Mesothelial cell of epicardium (in vitro differentiated cells): ENCODE measurements at places on chromosomes 1 and 21.

- H3K27ac ChIP-seq, result no peak overlapping the region
- DNase-seq, result no peak
- H3K4me1 ChIP-seq, result no peaks in the 10 kb centered on the region
- peaks cover 30% of the 10 kb centered on the region for H3K36me3 ChIP-seq
- no peak overlapping the region for H3K4me3 ChIP-seq
- no peaks in the 10 kb centered on the region for H3K27me3 ChIP-seq
Observed at GRCh38 chr1:17039522-17039921, 14.3 kb downstream of the SDHB start.

- H3K4me1 ChIP-seq, result no peaks in the 10 kb centered on the region
- H3K27ac ChIP-seq, result no peak overlapping the region
- H3K36me3 ChIP-seq, result no peaks in the 10 kb centered on the region
- no peak for DNase-seq
- peaks cover 28% of the 10 kb centered on the region for H3K27me3 ChIP-seq
Observed at GRCh38 chr1:160608514-160608913, 29.2 kb upstream of the CD84 start.

DNA sequence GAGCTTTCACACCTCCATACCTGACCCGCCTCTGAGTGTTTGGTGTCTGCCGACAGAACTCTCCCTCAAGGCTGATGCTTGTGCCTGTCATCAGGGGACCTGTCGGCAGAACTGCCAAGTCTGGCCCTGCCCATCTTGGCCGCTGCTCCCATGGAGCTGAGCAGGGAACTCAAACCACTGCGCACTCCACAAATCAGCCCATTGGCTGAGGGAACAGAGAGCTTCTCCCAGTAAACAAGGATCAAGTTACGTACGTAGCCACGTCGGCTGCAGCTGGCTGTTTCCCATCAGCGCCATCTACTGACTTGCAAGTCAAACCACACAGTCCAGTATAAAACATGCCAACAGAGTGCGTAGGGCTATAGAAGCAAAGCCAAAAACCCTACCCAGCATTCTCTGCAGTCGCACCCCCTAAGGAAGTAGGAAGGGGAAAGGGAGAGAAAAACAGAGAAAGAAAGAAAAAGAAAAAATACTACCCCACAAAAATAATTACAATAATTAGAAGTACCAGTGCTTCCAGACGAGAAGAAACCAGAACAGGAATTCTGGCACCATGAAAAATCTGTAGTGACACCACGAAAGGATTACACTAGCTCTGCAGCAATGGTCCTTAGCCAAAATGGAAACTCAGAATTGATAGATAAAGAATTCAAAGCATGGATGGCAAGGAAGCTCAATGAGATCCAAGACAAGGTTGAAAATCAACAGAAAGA, 13.1 kb downstream of the KRTAP13-1 start:
- no peaks in the 10 kb centered on the region for H3K36me3 ChIP-seq
- H3K27me3 ChIP-seq, result peaks cover 12% of the 10 kb centered on the region
- no peaks in the 10 kb centered on the region for H3K4me1 ChIP-seq
- H3K27ac ChIP-seq, result no peak overlapping the region
- peak overlapping the region; percentile 60 for H3K4me3 ChIP-seq

GRCh38 chr1:182238421-182238820, 153.2 kb downstream of the GLUL start:
- H3K27me3 ChIP-seq, result peaks cover 16% of the 10 kb centered on the region
- H3K4me1 ChIP-seq, result peaks cover 8% of the 10 kb centered on the region
- H3K4me3 ChIP-seq, result no peak overlapping the region
- no peak overlapping the region for H3K27ac ChIP-seq

DNA sequence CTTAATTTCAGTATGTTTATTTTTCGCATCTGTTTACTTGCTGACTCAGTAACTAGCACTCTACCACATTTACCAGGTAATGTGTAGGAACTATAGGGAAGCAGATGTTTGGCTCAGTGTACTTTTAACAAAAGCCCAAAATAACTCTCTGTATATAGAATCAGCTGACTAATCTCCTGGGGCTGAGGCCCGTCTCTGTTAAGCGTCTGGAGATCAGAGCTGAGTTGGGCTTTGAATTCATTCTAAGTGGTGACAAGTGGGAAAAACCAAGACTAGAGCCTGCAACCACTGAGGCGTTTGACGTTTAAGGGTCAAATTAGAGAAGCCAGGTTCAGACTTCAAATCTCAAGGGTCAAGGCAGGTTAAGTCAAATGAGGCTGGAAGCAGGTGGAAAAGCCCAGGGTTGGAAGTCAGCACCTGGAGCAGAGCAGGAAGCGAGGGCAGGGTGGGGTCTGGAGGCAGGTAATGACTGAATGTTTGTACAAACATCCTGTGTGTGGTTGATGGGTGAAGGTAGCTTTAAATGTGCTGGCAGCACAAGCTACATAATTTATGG, 56.8 kb upstream of the LYST start:
- no peaks in the 10 kb centered on the region for H3K27me3 ChIP-seq
- no peak for DNase-seq
- no peak overlapping the region for H3K4me3 ChIP-seq
- H3K4me1 ChIP-seq, result peaks cover 39% of the 10 kb centered on the region
- H3K27ac ChIP-seq, result no peak overlapping the region

GRCh38 chr21:34914239-34914638, 134.9 kb downstream of the RUNX1 start:
- DNase-seq, result no peak
- no peaks in the 10 kb centered on the region for H3K36me3 ChIP-seq
- peaks cover 3% of the 10 kb centered on the region for H3K27me3 ChIP-seq
- no peak overlapping the region for H3K27ac ChIP-seq

DNA sequence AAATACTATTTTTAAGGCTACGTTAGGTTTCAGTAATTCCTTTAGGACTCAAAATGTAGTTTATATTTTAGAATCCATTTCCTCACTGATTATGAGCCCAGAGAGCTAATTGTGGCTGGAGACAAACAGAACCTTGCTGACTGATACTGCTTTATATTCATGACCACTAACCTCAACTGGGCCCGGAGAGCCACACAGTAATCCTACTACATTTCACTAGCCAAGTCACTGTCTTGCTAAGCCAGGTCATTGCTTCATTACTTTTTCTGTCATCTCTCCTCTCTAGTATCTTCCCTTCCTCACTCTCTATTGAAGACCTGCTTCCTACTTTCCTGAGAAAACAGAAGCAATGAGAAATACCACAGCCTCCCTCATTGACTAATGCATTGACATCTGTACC, 24.7 kb downstream of the IL23R start:
- no peaks in the 10 kb centered on the region for H3K27me3 ChIP-seq
- no peaks in the 10 kb centered on the region for H3K4me1 ChIP-seq
- no peak overlapping the region for H3K4me3 ChIP-seq
- no peak overlapping the region for H3K27ac ChIP-seq
- H3K36me3 ChIP-seq, result no peaks in the 10 kb centered on the region

DNA sequence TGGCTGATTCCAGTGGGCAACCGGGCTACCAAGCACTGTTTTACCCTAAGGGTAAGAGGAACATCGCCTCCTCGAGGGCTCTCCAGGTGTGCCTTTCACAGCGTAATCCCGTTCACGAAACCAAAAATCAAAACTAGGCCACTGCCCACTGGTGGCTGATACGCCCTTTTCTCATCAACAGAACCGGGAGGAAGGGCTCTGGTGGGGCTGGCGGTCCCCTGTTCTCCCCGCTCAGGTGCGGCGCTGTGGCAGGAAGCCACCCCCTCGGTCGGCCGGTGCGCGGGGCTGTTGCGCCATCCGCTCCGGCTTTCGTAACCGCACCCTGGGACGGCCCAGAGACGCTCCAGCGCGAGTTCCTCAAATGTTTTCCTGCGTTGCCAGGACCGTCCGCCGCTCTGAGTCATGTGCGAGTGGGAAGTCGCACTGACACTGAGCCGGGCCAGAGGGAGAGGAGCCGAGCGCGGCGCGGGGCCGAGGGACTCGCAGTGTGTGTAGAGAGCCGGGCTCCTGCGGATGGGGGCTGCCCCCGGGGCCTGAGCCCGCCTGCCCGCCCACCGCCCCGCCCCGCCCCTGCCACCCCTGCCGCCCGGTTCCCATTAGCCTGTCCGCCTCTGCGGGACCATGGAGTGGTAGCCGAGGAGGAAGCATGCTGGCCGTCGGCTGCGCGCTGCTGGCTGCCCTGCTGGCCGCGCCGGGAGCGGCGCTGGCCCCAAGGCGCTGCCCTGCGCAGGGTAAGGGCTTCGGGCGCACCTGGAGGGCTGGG, at the start of gene IL6R:
Gene IL6R (plus strand): TSS at position 360 of the 763 bp plus-strand sequence. CDS start 287 bp downstream, at position 647.
- DNase-seq, result peak; percentile 79
- H3K36me3 ChIP-seq, result no peaks in the 10 kb centered on the region
- H3K27ac ChIP-seq, result no peak within 1 kb of the TSS
- peak within 1 kb of the TSS; percentile 64 for H3K4me3 ChIP-seq

DNA sequence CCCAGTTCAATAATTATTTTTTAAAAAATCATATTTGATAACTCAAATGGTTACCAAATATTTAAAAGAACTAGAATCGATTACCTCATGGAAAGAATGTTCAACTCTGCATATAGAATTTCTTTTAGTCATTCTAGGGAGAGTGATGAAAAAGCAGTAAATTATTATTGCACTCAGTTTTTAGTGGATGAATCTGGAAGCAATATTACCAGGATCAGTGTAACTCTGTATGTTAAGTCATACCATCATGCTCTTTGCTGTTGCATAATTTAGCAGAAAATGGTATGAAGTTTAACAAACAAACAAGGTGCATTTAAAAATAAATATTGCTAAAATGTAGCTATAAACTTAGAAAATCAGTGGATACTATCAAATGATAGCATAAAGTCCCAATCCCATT, 46.1 kb upstream of the ARHGAP29 start:
- H3K27ac ChIP-seq, result no peak overlapping the region
- DNase-seq, result no peak
- H3K4me1 ChIP-seq, result peaks cover 24% of the 10 kb centered on the region

- H3K27ac ChIP-seq, result no peak overlapping the region
- H3K4me1 ChIP-seq, result peaks cover 37% of the 10 kb centered on the region
- DNase-seq, result no peak
- peaks cover 9% of the 10 kb centered on the region for H3K36me3 ChIP-seq
- no peak overlapping the region for H3K4me3 ChIP-seq
Observed at GRCh38 chr1:159779403-159779851, 1.3 kb upstream of the DUSP23 start.

GRCh38 chr1:118081387-118081786, 103.6 kb downstream of the SPAG17 start:
- H3K36me3 ChIP-seq, result no peaks in the 10 kb centered on the region
- DNase-seq, result no peak
- no peak overlapping the region for H3K4me3 ChIP-seq
- peak overlapping the region; percentile 49 for H3K27ac ChIP-seq

DNA sequence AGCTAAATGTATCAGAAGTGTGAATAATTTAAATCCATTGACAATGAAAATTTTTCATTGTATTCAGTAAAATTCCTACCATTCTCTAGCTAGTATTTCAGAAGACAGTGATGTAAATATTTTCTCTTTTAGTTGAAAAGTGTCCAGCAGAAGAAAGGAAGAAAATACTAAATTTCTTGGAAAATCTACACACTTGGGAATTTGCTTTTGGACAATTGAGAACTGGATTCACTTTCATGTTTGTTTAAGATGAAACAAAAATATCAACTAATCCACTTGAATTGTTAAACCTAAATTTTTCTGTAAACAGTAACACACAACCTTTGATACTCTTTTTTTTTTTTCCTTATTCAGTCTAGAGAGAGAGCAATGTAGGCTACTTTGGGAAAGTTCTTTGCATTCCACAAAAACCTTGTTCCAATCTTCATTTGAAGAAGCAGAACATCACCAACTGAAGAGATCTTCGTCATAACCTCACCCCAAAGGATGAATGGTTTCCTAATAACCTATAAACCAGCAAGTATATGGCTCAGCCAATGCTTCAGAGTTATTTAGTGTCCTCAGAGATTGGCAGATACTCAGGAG, 155.1 kb upstream of the GORAB start:
- no peaks in the 10 kb centered on the region for H3K4me1 ChIP-seq
- no peak overlapping the region for H3K4me3 ChIP-seq
- no peaks in the 10 kb centered on the region for H3K27me3 ChIP-seq
- no peaks in the 10 kb centered on the region for H3K36me3 ChIP-seq

- DNase-seq, result no peak
- no peak overlapping the region for H3K4me3 ChIP-seq
- no peaks in the 10 kb centered on the region for H3K27me3 ChIP-seq
- no peaks in the 10 kb centered on the region for H3K36me3 ChIP-seq
- no peak overlapping the region for H3K27ac ChIP-seq
Observed at GRCh38 chr1:38923607-38924006, 18.0 kb downstream of the RHBDL2 start.

DNA sequence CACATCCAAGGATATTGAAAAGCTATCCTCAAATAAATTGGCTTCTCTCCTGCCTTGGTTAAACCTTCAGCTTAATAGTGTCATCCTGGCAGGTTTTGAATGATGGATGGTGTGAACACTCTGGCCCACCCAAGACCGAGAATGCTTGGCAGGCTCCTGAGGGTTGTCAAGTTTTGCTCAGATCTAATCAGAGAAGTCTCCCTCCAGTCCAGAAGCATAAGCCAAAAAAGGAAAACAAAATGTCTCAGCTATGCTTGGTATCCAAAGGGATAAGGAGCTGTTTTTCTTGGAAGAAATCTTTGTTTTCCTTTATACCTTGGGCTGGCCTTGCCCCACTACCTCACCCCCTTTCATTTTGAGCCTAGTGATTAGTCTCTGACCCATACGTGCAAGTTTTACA, 172.7 kb downstream of the CRB1 start:
- H3K4me1 ChIP-seq, result peaks cover 66% of the 10 kb centered on the region
- no peak for DNase-seq
- no peaks in the 10 kb centered on the region for H3K36me3 ChIP-seq
- H3K27me3 ChIP-seq, result no peaks in the 10 kb centered on the region
- H3K27ac ChIP-seq, result peak overlapping the region; percentile 90

GRCh38 chr1:3774946-3775489, 2.5 kb downstream of the SMIM1 start:
- no peak overlapping the region for H3K4me3 ChIP-seq
- no peaks in the 10 kb centered on the region for H3K27me3 ChIP-seq
- H3K4me1 ChIP-seq, result peaks cover 22% of the 10 kb centered on the region
- H3K27ac ChIP-seq, result peak overlapping the region; percentile 34
- H3K36me3 ChIP-seq, result peaks cover 9% of the 10 kb centered on the region
- no peak for DNase-seq

DNA sequence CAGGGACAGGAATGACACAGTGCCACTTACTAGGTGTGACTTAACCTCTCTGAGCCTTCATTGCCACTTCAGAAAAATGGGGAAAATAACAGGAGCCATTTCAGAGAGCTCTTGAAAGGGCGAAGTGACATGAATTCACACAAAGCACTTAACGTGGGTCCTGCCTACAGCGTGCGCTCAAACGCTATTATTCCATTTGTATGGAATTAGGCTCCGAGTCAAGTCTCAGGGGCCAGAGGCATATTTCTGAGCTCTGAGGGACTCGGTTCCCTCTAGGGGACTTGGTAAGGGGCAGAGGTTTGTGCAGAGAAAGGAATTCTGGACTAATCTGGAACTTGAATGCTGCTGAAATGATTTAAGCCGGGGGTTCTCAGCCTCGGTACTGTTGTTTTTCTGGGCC, 14.1 kb downstream of the DRAXIN start:
- H3K27me3 ChIP-seq, result peaks cover 10% of the 10 kb centered on the region
- no peak for DNase-seq
